ENCODE measurements at places on chromosomes 4 and X.

GRCh38 chr4:6972911-6973310, 63.3 kb downstream of the TBC1D14 start:
- H3K4me1 ChIP-seq = peaks cover 9% of the 10 kb centered on the region
- H3K4me3 ChIP-seq = no peak overlapping the region
- H3K27ac ChIP-seq = no peak overlapping the region
- H3K36me3 ChIP-seq = peaks cover 5% of the 10 kb centered on the region
- no peaks in the 10 kb centered on the region for H3K27me3 ChIP-seq

GRCh38 chr4:142443469-142443868, 402.6 kb downstream of the INPP4B start:
- no peaks in the 10 kb centered on the region for H3K4me1 ChIP-seq
- H3K36me3 ChIP-seq = no peaks in the 10 kb centered on the region
- no peak for DNase-seq

DNA sequence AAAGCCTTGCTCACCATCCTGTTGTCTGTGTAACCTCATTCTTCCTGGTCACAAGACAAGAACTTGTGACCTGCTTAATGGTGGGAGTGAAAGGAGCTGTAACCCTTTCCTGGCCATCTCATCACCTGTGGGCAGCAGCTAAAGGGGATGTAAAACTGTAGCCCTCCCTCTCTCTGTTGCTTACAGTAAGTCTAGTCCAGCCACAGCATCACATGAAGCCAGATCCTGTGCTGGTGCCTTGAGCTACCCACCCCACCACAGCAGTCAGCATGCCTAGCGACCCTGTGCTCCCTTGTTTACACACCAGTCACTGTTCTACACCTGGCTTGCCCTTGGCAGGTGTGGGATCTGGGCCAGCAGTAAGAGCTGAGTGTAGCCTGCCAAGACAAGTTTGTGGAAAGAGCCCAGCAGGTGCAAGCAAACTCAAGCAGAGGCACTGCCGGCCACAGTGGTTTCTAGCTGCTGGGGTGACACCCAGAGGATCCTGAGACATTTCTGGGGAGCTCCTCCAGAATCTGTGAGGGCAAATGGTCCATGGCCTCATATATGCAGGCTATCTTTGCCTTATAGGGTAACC, 41.0 kb downstream of the UGT2B28 start:
- H3K4me3 ChIP-seq = no peak overlapping the region
- no peaks in the 10 kb centered on the region for H3K36me3 ChIP-seq
- peaks cover 3% of the 10 kb centered on the region for H3K4me1 ChIP-seq

DNA sequence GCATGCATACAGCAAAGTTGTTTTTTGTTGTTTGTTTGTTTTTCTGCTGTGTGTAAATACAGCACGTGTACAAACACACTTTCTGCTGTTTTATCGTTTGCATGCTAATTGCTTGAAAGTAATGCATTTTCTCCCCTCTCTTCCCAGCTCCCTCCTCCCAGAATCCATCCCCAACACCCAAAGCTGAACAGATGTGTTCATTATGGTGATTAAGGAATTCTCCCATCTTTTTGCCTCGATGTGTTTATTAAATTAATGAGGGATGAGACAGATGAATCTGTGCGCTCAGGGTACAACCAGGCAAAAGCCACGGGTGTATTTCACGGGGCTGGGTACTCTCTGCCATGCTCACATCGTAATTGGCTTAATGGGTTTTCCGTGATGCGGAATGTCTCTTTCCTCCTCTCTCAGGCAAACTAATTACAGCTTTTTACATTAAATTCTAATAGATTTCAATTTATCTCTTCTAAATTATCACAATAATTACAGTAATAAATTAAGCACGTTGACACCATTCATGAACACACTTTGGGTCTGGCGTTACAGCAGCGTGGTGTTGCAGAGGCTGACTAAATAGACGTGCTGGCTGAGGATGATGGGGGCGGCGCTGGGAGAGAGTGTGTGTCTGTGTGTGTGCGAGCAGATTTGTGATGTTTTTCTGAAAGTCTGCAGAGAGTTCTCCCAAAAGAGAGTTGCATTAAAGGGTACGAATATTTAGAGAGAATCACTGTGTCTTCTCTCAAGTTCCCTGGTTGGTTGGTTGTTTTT, 117.7 kb downstream of the CRLF2 start:
- no peaks in the 10 kb centered on the region for H3K27me3 ChIP-seq
- H3K27ac ChIP-seq = no peak overlapping the region
- no peak for DNase-seq
- no peaks in the 10 kb centered on the region for H3K4me1 ChIP-seq
- no peaks in the 10 kb centered on the region for H3K36me3 ChIP-seq

GRCh38 chr4:4647041-4647440, 105.2 kb upstream of the STX18 start:
- no peak overlapping the region for H3K27ac ChIP-seq
- no peaks in the 10 kb centered on the region for H3K36me3 ChIP-seq
- H3K27me3 ChIP-seq = no peaks in the 10 kb centered on the region
- no peak for DNase-seq

DNA sequence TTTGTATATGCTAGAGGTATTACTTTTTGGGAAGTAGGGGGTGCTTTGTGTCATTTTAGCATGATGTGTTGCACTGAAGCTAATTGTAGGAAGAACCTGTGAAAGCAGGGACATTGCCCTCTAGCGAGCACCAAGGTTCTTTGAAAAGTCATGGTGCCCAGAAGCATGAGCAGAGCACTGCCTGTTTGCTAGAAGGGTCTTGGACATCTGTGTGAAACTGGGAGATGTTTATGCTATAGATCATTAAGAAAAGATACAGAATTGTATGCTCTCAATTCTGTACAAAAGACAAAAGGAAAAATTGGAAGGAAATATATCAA, 14.7 kb downstream of the GRPR start:
- no peaks in the 10 kb centered on the region for H3K27me3 ChIP-seq
- no peak overlapping the region for H3K4me3 ChIP-seq
- H3K27ac ChIP-seq = no peak overlapping the region
- no peak for DNase-seq
- no peaks in the 10 kb centered on the region for H3K36me3 ChIP-seq

GRCh38 chrX:135382260-135382659, 39.5 kb upstream of the SMIM10L2A start:
- no peak for DNase-seq
- H3K4me1 ChIP-seq = no peaks in the 10 kb centered on the region
- no peaks in the 10 kb centered on the region for H3K27me3 ChIP-seq
- H3K4me3 ChIP-seq = no peak overlapping the region
- no peaks in the 10 kb centered on the region for H3K36me3 ChIP-seq
- H3K27ac ChIP-seq = no peak overlapping the region

GRCh38 chrX:48021026-48021900, 14.5 kb downstream of the SPACA5 start:
- H3K4me3 ChIP-seq = peak overlapping the region; percentile 41
- peak overlapping the region; percentile 93 for H3K27ac ChIP-seq
- no peak for DNase-seq
- H3K4me1 ChIP-seq = no peaks in the 10 kb centered on the region
- no peaks in the 10 kb centered on the region for H3K27me3 ChIP-seq

GRCh38 chr4:180664766-180665368, 1578.3 kb upstream of the TENM3 start:
- H3K27me3 ChIP-seq = no peaks in the 10 kb centered on the region
- DNase-seq = no peak
- no peaks in the 10 kb centered on the region for H3K4me1 ChIP-seq
- no peak overlapping the region for H3K27ac ChIP-seq

DNA sequence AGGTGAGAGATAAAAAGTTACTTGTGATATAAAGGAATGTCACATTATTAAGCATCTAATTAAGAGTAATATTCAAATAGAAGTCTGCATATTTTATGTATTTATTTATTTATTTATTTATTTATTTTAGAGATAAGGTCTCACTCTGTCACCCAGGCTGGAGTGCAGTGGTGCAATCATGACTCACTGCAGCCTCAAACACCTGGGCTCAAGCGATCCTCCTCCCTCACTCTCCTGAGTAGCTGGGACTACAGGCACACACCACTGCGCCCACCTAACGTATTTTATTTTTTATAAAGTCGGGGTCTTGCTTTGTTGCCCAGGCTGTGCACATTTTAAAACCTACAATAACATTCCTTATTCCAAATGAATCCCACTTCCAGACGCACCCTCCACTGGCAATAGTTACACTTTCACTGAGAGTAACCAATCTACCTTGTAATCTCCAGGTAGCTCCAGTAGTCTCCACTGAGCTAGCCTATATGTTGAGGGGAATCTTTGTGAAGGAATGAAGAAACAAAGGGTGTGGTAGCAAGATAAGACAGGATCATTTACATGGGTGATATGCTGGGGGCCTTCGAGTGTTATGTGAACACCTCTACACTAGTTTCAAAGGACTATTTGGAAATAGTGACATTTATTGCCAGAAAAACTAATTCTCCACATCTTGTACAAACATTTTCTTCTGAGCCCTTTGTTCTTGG, 11.9 kb downstream of the SH3D19 start:
- H3K36me3 ChIP-seq = no peaks in the 10 kb centered on the region
- H3K4me3 ChIP-seq = no peak overlapping the region
- no peak for DNase-seq
- no peak overlapping the region for H3K27ac ChIP-seq
- peaks cover 38% of the 10 kb centered on the region for H3K4me1 ChIP-seq

DNA sequence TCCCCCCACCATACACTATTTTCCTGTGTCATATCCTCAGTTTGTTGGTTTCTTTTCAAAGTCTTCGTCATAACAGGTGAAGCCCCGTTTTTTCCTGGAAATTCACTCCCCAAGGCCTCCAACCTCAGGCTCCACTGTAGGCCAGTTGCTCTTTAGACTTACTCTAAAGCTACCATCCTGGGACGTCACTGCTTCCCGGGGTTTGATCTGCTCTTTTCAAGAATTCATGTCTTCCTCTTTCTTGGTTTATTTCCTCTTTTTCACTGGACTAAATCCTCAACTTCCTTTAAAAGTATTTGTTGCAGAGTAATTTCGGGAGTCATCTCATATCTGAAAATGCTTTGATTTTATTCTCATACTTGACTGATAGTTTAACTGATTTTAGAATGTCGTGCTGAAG, 6.5 kb upstream of the SERTM2 start:
- no peaks in the 10 kb centered on the region for H3K36me3 ChIP-seq
- DNase-seq = no peak
- no peak overlapping the region for H3K4me3 ChIP-seq
- H3K27me3 ChIP-seq = no peaks in the 10 kb centered on the region

DNA sequence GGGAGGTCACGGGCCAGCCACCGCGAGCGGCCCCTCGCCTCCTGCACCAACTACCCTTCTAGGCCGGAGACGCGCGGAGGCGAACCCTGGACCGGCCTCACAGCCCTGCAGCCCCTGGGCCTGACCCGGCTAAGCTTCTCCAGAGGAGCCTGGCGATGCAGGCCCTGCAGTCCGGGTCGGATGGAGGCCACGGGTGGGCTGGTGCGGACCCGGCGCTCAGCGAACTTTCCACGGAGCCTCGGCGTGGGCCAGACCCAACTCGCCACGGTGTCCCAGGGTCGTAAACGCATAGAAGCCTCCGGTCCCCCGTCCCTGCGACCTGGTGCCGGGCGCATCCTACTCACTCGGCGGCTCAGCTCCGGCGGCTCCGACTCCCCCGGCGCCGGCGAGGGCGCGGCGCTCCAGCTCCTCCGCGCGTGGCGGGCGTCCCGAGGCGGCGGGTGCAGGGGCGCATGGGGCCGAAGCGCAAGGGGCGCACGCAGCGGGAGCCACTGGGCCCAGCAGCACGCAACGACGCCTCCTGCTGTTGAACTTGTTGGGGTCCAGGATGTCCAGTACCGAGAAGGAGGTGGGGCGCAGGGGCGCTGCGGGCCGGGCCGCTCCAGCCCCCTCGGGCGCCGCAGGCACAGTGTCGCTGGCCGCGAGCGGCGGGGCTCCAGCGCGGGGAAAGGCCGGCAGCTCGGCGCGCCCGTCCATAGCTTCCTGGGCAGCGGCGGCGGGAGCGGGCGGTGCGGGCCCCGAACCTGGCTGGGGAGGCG, 427 bp downstream of the NKX1-1 start:
- no peak overlapping the region for H3K27ac ChIP-seq
- peaks cover 44% of the 10 kb centered on the region for H3K4me1 ChIP-seq
- H3K4me3 ChIP-seq = no peak overlapping the region
- H3K27me3 ChIP-seq = peaks cover 64% of the 10 kb centered on the region
- no peaks in the 10 kb centered on the region for H3K36me3 ChIP-seq

DNA sequence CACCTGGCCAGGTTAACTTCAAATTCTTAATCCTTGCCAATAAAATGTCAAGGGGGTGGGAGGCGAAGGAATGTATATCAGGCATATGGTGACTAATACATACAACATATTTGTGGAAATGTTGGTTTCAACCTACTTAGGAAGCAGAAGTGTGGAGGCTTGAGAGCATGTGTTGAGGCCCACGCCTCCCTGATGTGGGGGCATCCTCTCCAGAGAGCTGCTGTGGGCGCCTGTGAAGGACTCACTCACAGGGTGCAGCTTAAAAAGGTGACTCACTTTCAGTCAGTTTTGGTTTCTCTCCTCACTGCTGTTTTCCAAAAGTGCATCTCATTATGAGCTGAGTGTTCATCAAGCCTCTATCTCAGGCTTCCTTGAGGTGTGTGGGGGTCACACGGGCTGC, 27.5 kb downstream of the LNX1 start:
- no peak for DNase-seq
- H3K4me3 ChIP-seq = no peak overlapping the region
- H3K27ac ChIP-seq = peak overlapping the region; percentile 25
- peaks cover under 1% of the 10 kb centered on the region for H3K4me1 ChIP-seq

DNA sequence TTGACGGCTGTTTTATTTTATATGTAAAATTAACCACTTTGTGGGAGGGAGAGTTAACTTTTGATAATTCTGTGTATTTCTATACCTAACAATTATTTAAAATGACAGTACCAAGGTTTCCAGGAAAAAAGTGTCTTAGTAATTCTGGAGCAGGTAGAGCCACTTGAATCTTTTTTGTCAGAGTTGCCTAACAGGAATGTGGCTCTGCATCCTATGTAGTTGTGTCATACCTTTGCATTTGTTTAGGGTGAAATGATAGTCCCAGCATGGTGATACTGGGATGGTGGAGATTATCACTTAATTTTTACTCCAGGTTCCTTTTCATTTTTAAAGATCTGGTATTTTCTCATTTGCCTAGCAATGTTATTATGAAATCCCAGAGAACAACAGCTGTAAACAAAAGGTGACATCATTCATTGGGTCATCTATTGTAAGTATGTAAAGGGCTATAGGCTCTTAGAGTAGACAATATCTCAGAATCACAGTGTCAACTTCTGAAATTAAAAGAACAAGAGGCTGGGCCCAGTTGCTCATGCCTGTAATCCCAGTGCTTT, 9.6 kb downstream of the SGMS2 start:
- H3K4me1 ChIP-seq = peaks cover 18% of the 10 kb centered on the region
- no peaks in the 10 kb centered on the region for H3K36me3 ChIP-seq
- no peaks in the 10 kb centered on the region for H3K27me3 ChIP-seq
- no peak for DNase-seq
- H3K4me3 ChIP-seq = no peak overlapping the region

Data from esophagus squamous epithelium (tissue), 5 donors.